ENCODE measurements at places on chromosomes 3 and 15. TPM values are rescaled to one million over a fixed set of nuclear protein-coding genes. Genes with fewer than 3 reads are reported as not detected.

DNA sequence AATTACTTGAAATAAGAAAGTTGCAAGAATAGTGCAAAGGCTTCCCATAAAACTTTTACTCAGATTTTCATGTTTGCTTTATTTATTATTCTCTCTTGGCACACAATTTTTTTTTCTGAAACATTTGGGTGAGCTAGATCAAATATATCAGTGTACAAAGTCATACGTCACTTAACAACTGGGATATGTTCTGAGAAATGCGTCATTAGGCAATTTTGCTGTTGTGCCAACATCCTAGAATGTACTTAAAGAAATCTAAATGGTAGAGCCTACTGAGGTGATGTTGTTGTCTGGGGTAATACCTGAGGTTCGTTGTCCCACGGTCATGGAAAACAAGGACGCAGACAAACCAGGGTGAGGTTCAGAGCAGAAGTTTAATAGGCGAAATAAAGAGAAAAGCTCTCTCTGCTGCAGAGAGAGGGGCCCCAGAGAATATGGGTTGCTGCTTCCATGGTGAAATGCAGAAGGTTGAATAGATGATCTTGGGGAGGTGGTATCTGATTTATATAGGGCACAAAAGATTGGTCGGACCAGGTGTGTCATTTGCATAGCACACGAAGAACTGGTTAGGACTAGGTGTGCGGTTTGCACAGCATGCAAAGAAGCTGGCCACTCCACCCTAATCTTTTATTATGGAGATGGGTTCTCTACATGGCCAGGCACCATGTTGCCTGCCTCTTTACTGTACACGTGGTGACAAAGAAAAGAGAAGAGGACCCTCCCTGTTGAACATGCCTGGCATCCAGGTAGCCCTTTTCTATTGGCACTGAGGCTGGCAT, 8.8 kb upstream of the GRAMD1C start:
- no peaks in the 10 kb centered on the region for H3K27me3 ChIP-seq
- H3K4me1 ChIP-seq, result no peaks in the 10 kb centered on the region
- no peaks in the 10 kb centered on the region for H3K36me3 ChIP-seq
- H3K4me3 ChIP-seq, result no peak overlapping the region

NRROS gene
- 5.3 TPM for total RNA-seq

DNA sequence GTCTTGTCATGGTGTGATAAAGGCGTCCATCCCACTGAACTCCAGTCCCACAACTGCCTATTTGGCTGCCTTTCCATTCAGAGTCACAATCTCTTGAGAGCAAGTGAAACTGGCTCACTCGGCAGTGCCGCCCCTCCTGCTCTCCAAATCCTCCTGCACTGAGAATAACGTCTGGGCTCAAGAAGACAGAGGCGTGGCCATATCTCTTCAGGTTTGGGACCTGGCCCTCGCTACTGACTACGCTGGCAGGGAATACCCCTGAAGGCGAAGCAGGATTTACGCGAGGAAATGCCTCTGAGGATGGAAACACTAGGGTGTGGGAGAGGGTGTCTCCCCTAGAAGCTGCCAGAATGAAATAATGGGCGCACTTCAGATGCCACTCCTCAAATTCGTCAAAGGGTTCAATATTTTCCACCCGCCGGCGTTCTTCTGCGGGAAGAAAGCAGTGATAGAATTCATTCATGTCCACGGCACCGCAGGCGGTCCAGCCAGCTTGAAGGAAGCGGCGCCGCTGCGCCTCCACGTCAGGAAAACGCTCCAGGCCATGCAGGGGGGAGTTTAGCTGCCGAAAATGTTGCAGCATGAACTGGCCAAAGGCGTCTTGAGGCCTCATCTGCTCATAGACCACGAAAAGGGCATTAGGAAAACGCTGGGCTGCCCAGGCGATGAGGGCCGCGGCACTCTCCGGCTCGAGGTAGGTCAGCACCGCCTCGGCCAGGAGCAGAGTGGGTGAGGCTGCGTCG, 985 bp downstream of the LCMT2 start:
- DNase-seq, result peak; percentile 59
- H3K27me3 ChIP-seq, result no peaks in the 10 kb centered on the region
- H3K27ac ChIP-seq, result peak overlapping the region; percentile 89
- H3K4me3 ChIP-seq, result peak overlapping the region; percentile 84

TICRR gene
- total RNA-seq, result 37.3 TPM

DNA sequence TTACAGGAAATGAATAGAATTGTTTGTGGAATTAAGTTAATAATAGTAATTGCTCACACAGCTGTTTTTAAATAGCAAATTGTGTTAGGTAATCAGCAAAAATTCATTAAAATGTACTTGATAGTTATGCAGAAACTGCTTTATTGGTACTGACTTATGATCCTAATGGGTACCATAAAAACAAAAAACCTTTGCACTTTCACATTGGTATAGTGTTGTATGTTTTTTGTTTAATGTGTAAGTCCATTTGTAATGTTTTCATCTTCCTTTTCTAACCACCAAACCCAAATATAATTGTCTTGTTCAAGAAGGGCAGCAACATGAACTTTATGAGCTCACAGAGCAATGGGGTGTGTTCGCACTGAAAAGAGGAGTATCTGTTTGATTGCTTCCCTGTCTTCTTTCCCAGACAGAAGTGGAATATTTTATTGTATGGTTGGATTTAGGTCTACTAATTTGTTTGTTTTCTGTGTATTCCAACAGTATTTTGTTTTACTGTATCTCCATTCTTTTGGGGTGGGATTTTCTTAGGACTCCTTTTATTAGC, 135.8 kb downstream of the TCF12 start:
- H3K27ac ChIP-seq, result no peak overlapping the region
- H3K36me3 ChIP-seq, result no peaks in the 10 kb centered on the region
- no peak for DNase-seq

- H3K27ac ChIP-seq, result no peak overlapping the region
- H3K36me3 ChIP-seq, result no peaks in the 10 kb centered on the region
- H3K27me3 ChIP-seq, result no peaks in the 10 kb centered on the region
- H3K4me3 ChIP-seq, result no peak overlapping the region
Observed at GRCh38 chr15:98121536-98121935, 161.0 kb downstream of the ARRDC4 start.

GRCh38 chr15:58182460-58183163, 44.4 kb downstream of the AQP9 start:
- H3K27ac ChIP-seq, result no peak overlapping the region
- no peaks in the 10 kb centered on the region for H3K27me3 ChIP-seq
- H3K4me3 ChIP-seq, result no peak overlapping the region
- no peaks in the 10 kb centered on the region for H3K4me1 ChIP-seq

GRCh38 chr15:99344639-99345038, 93.4 kb downstream of the LRRC28 start:
- no peak for DNase-seq
- no peak overlapping the region for H3K4me3 ChIP-seq
- no peaks in the 10 kb centered on the region for H3K36me3 ChIP-seq
- no peaks in the 10 kb centered on the region for H3K27me3 ChIP-seq
- no peak overlapping the region for H3K27ac ChIP-seq
- no peaks in the 10 kb centered on the region for H3K4me1 ChIP-seq

DNA sequence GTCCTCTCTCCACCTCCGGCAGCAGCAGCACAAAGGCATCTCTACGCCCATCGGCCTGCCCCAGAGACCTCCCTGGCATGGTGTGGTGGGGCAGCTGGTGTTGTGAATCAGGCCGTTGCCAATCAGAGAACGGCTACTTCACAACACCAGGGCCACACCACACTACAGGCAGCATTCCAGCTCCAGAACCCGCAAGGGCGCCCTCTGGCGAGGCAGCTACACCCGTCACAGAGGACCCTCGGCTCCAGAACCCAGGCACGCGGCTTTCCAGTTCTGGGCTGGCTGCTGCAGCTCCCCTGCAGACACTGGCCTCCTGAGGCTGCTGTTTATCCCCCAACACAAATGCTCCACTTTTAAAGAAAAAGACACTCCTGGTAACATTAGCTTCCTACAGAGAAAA, 127.5 kb upstream of the TOPAZ1 start:
- peak; percentile 89 for DNase-seq
- no peak overlapping the region for H3K27ac ChIP-seq
- H3K36me3 ChIP-seq, result no peaks in the 10 kb centered on the region
- no peaks in the 10 kb centered on the region for H3K27me3 ChIP-seq

- no peak for DNase-seq
- H3K27me3 ChIP-seq, result no peaks in the 10 kb centered on the region
- no peaks in the 10 kb centered on the region for H3K4me1 ChIP-seq
- H3K36me3 ChIP-seq, result no peaks in the 10 kb centered on the region
- no peak overlapping the region for H3K4me3 ChIP-seq
- no peak overlapping the region for H3K27ac ChIP-seq
Observed at GRCh38 chr3:104437891-104438290, 928.8 kb upstream of the ALCAM start.

DNA sequence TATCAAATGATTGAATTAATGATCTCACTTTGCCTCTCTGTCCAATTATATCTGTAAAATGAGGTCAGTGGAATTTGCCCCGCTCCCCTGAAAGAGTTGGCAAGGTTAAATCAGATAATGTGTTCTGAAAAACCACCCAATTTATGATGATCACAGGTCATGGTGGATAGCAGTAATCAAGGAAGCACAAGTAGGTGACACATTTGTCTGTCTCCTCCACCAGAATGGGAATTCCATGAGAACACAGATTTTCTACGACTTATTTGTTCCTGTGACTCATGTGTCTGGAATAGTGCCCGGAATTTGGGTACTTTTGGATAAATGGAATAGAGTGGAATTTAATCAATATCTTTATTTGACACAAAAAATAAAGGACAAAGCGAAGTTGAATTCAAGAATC, 220.9 kb upstream of the SUCLG2 start:
- DNase-seq, result no peak
- H3K36me3 ChIP-seq, result no peaks in the 10 kb centered on the region
- no peak overlapping the region for H3K27ac ChIP-seq

DNA sequence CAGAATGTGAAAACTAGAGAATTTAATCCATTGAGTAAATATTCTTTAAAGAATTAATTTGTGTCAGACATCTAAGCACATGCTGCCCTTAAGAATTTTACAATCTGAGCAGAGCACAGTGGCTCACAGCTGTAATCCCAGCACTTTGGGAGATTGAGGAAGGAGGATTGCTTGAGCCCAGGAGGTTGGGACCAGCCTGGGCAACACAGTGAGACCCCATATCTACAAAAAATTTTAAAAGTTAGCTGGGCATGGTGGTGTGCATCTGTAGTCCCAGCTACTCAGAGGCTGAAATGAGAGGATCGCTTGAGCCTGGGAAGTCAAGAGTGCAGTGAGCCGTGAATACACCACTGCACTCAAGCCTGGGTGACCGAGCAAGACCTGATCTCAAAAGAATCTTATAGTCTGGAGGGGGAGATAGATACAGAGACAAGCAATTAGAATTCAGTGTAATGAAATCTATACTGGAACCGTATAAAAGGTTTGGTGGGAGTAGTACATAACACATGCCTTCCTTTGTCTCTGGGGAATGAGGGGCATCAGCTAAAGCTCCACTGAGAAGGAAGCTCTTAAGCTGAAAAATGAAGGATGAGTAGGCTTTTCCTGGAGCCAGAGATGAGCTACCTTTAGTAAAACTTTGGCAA, 21.2 kb downstream of the ATP11B start:
- H3K36me3 ChIP-seq, result no peaks in the 10 kb centered on the region
- no peaks in the 10 kb centered on the region for H3K4me1 ChIP-seq
- H3K27ac ChIP-seq, result no peak overlapping the region
- DNase-seq, result no peak

- H3K27me3 ChIP-seq, result no peaks in the 10 kb centered on the region
- H3K4me1 ChIP-seq, result no peaks in the 10 kb centered on the region
- H3K36me3 ChIP-seq, result no peaks in the 10 kb centered on the region
- no peak for DNase-seq
- no peak overlapping the region for H3K4me3 ChIP-seq
Observed at GRCh38 chr15:27958911-27959578, 140.1 kb downstream of the OCA2 start.

DNA sequence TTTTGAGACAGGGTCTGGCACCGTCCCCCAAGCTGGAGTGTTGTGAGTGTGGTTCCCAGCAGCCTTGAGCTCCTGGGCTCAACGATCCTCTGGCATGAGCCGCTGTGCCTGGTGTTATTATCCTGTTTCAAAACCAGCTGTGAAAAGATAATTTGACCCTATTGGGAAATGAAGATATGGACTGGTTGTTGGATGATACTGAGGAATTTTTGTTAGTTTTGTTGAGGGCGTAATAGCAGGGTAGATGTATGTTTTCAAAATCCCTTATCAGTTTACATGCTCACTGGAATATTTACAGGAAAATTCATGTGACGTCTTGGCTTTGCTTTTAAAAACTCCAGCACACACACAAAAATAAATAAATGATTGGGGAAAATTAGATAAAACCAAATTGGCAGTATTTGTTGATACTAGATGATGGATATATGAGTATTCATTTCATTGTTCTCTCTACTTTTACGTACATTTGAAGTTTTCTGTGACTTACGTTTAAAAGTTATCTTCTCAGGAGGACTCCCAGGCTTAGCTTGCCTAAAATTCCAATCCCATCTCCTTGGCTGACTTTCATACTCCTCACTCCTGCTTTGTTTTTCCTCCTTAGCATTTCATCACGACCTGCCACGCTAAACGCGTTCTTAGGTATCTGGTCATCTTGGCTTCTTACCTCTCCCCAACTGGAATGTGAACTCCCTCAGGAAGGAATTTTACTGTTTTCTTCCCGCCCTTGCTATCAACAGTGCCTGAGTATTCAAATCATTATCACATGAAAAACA, 56.8 kb upstream of the TFRC start:
- H3K36me3 ChIP-seq, result no peaks in the 10 kb centered on the region
- H3K4me1 ChIP-seq, result 0 out of 2 replicates have a peak, but pooled peaks cover 3% of the 10 kb centered on the region
- H3K27ac ChIP-seq, result no peak overlapping the region

GRCh38 chr15:89398896-89399237, 64.2 kb upstream of the POLG start:
- DNase-seq, result no peak
- H3K36me3 ChIP-seq, result no peaks in the 10 kb centered on the region
- peaks cover 14% of the 10 kb centered on the region for H3K4me1 ChIP-seq
- no peak overlapping the region for H3K27ac ChIP-seq

C3orf85 gene
- total RNA-seq, result not detected

- H3K4me1 ChIP-seq, result no peaks in the 10 kb centered on the region
- H3K36me3 ChIP-seq, result no peaks in the 10 kb centered on the region
- H3K27me3 ChIP-seq, result no peaks in the 10 kb centered on the region
- no peak overlapping the region for H3K4me3 ChIP-seq
- H3K27ac ChIP-seq, result no peak overlapping the region
- DNase-seq, result no peak
Observed at GRCh38 chr3:126926684-126927400, 56.1 kb upstream of the PLXNA1 start.

EFHB gene
- total RNA-seq, result 1.3 TPM

FOXB1 gene
- total RNA-seq, result 2.1 TPM

ALPK3 gene
- 19.2 TPM for total RNA-seq

GOLGA6L10 gene
- total RNA-seq, result 4.0 TPM

DNA sequence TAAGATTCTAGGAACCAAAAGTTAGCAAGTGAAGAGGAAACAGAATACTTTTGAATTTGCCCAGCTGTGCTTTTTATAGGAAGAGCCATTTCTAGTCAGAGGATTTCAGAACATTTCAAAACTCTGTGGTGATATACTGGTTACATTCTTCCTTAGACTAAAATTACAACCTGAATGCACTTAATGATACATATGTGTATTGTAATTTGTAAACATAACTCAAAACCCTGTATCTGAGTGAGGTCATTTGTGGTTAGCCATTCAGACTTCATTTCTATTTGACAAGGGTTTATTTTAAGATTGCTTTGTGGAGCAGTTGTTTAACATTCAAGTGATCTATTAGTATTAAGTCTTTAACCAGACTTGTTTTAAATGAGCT, 59.4 kb upstream of the TRIM71 start:
- 0 out of 2 replicates have a peak, but pooled peaks cover 3% of the 10 kb centered on the region for H3K36me3 ChIP-seq
- DNase-seq, result no peak
- no peaks in the 10 kb centered on the region for H3K4me1 ChIP-seq
- H3K4me3 ChIP-seq, result no peak overlapping the region
- H3K27me3 ChIP-seq, result no peaks in the 10 kb centered on the region

SERPINI1 gene
- total RNA-seq, result 9.9 TPM

- no peak overlapping the region for H3K27ac ChIP-seq
- no peak for DNase-seq
- no peaks in the 10 kb centered on the region for H3K27me3 ChIP-seq
- H3K36me3 ChIP-seq, result no peaks in the 10 kb centered on the region
Observed at GRCh38 chr3:142595581-142595950, 627 bp upstream of the PLS1 start.
